ENCODE measurements at places on chromosomes 6 and 20.

DNA sequence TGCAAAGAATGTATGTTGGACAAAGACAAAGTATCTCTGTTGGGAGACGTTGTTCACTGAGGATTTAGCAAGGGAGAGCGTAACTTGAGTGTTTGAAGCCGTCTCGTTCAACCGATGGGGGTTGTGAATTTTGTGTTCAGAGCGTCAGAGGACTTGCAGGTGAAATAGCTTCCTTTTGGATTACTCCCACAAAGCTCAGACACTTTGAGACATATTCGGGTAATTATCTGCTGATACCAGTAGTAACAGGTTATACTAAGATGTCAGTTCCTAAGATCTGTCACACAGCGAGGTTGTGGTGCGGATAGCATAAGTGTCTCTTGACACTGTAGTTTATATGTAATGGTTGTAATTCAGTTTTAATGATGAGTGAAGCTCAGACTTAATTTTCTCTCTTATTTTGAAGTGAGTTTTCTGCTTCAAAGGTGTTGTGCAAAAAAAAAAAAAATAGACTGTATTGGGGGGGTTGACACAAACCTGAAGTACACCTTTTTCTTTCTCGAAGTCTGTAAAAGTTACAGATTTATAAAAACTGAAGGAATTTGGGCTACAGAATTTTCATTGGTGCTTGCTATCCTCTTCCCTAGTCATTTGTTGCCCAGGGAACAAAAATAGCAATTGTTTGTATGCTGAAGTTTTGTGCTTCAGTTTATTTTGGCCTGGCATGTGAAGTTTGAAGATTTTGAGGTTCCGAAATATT, 1.7 kb downstream of the ASXL1 start:
- DNase-seq = no peak

- DNase-seq = no peak
Observed at GRCh38 chr6:161536224-161536630, 262.4 kb upstream of the AGPAT4 start.

DNA sequence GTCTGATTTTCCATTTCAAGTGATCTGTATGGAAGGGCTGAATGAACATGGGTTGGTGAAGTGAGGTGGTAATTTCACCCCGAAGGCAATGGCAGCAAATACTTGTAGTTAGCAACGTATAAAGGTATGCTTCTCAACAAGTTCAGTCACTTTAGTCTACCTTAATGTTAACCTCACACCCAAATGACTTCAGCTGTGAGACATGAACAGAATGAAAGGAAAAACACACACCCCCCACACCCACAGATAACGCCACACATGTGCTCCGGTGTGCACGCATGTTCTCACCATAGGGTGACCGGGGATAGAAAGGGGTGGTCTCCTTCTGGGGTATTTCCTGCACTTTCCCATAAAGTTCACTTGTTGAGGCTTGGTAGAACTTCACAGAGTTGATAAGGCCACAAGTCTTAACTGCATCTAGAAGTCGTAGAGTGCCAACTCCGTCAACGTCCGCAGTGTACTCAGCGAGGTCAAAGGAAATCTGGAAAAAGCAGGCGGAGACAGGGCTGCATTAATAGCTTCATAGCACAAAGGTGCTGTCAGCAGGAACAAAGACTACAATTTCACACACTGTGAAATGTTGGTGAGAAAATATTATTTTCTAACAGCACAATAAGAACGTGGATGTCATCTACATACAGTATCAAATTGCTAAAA, 284.8 kb downstream of the GMDS start:
- DNase-seq = no peak

DNA sequence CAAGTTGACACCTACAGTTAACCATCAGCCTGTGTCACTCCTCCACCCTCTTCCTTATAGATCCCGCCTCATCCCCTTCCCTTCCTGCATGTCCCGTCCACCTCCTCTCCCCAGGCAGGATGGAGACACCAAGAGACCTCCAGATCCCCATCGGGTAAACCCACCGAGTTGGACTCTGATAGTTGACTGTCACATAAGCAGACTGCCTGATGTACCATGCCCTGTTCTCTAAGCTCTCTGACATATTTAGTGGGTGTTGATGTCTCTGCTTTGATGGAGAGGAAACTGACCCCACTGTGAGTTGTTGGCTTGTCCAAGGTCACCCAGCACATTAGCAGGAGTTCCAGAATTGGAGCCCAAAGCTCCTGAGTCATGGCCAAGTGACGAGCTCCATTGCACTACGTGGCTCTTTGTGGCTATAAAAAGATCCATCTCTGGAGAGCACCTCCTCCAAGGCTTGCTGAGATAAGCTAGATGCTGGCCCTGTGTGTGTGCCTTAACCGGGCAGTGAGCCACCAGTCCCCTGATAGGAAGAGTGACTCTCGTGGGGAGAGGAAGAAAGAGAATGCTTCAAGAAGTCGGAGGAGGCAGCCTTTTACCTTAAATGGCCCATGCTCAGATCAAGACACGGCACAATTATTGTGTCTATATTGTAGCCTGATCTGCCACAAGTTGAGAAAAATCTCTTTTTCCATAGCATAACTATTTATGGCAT, 236.0 kb upstream of the ECI2 start:
- no peak for DNase-seq

DNA sequence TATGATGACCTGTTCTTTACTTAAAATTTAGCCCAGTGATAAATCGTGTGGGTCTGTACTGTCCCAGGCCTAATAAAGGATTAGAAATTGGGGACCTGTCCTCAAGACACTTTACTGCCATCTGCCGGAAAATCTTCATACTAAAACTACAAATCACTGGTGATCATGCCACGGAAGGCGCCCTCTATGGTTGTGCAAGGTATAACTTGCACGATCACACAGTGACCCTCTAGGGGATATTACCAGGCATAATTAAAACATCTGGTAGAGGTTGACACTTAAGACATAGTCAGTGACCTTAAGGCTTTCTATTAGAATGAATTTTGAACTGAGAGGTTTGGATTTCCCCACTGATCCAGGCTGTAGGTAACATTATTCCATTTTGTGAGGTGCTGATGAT, 172.6 kb downstream of the BMP2 start:
- no peak for DNase-seq

DNA sequence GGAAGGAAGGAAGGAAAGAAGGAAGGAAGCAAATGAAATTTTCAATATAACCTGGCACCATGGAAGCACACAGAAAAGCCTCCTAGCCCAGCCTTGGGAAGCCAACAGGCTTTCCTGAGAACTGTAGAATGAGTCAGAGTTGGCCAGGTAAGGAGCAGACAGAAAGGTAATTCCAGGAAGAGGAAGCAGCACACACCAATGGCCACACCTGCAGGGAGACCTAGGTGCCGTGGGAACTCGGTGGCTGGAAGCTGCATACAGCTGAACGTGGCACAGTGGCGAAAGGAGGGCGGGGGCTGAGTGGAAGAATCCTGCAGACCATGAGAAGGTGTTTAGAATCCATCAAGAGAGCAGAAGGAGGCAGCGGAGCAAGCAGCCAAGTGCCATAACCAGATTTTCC, 224.8 kb upstream of the RREB1 start:
- DNase-seq = no peak

- DNase-seq = no peak
Observed at GRCh38 chr6:46555129-46555528, 63.9 kb upstream of the RCAN2 start.

DNA sequence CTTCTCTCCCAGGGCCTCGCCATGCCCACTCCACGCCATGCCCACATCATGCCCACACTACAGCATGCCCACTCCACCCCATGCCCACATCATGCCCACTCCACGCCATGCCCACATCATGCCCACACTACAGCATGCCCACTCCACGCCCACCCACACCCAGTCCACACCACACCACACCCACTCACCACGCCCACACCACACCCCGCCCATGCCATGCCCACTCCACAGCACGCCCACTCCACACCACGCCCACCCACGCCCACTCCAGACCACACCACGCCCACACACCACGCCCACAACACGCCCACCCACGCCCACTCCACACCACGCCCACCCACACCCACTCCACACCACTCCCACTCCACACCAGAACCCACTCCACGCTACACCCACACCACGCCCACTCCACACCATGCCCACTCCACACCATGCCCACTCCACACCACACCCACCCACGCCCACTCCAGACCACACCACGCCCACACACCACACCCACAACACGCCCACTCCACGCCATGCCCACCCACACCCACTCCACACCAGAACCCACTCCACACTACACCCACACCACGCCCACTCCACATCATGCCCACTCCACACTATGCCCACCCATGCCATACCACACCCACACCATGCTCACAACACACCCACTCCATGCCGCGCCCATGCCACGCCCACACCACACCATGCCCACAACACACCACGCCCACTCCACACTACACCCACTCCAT, 88.6 kb downstream of the ERMARD start:
- no peak for DNase-seq

DNA sequence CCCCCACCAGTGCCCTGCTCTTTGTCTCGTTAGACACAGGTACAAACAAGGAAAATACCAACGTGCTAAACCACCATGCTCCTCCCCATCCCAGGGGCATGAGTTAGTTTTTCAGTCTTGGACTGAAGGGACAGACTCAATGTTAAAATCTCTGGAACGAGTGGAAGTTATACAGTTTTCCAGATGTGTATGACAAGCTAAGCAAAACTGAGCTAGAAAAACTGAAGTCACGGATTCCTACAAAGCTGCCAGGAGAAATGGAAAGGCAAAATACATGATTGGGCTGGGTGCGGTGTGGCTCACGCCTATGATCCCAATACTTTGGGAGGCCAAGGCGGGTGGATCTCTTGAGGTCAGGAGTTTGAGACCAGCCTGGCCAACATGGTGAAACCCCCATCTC, 34.3 kb upstream of the QKI start:
- DNase-seq = no peak

DNA sequence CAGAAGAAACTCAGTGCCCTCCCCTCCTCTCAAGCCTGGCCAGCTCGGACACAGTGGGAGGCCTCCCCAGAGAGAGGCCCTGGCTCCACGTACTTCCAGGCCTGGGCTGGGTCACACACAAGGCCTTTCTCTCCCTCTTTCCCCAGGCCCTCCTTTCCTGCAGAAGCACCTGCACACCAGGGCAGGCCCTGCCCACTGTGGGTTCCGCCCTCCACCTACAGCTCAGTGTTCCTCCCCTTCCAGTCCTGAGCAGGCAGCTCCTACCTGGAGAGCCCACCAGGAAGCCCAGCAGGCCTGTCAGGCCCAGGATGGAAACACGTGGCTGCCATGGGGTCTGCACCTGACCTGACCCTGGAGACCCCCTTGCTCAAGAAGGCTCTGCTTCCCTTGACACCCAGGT, 18.9 kb downstream of the HLA-F start:
- DNase-seq = no peak

DNA sequence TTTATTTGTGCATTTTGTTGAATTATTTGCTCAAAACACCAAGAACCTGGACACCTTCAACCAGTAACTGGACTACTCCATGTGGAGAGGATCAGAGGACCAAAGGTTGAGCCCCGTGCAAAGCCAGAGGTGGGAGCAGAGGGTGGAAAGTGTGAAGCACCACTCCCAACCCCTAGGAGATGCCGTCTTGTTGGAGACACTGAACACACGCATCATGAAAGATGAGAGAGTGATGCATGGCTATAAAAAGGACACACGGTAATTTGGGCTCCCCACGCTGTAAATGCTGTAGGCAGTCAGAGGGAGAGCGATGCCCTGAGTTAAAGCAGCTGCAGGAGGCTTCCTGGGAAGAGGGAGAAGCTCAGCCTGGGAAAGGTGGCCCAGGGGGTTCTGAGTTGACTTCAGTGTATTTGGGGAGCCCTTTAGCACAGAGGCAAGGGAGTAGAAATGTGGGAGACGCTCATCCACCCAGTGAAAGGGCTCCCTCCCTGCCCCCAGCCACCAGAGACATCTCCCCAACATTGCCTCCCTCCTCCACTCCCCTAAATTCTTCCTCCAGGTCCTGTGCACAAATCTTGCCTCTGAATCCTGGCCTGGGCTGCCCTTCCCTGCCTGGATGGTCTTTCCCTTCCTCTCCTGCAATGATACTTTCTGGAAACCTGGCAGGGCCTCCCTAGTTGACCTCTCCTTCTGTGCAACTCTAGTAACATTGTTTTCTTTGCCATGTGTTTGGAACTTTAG, 55.8 kb upstream of the IYD start:
- no peak for DNase-seq

- DNase-seq = no peak
Observed at GRCh38 chr6:159298840-159299239, 129.6 kb downstream of the FNDC1 start.

DNA sequence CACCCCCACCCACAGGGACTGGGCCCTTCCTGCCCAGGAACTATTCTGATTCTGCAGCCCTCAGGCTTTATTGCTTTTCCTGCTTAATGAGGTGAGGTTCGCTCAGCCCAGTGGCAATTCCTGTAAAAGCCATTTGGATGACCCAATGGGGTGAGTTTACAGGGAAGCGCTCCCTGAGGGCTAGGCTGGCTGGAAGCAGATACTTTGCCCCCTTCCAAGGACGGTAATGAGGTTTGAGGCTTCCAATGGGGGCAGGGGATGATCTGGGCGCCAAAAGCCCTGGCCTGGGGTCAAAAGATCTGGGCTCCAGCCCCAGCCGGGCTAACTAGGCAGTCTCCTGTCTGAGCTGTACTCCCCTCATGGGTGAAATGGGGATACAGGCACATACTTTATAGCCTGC, 41.8 kb downstream of the RIPOR3 start:
- no peak for DNase-seq

DNA sequence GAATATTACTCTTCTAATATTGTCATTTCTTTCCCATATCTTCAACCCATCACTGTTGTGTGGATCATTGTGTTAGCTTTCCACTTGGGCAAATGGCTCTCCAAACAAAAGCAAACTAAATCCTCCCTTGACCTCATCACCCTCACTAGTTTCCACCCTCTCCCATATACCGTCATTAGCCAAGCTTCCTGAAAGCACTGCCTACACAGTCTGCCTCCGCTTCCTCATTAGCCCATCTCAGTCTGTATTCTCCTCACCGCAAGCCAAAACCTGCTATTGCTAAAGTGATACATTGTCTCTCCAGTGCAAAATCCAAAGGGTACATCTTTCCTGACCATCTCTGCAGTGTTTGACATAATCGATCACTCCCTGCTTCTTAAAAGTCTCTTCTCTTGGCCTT, 212.6 kb downstream of the CLIC5 start:
- DNase-seq = no peak

Data from C1 segment of cervical spinal cord (tissue), 14 donors.